IPS-NIHi11 (cell line): ENCODE measurements at places on chromosomes 2 and 18.

GRCh38 chr2:190664240-190664639 lies 15.4 kb downstream of the NAB1 start:
- DNase-seq: no peak

DNA sequence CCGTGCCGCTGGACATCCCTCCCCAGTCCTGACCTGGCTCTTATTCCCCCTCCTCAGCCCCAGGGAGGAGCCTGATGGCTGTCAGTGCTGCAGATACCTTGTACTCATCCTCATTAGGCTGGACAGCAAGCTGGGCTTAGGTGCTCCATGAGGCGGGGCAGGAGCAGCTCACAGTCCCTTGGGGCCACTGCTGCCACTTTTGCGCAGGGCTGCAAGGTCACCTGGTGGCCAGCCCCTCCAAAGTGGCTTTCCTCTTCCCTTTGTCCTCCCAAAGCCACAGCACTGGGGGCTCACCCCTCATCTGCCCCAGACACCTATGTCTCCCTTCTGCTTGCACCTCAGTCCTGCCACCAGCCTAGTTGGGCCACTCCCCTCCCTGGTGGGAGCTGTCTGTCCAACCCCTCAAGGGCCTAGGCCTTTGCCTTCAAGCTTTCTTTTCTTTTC lies 60.8 kb downstream of the FAM168B start:
- DNase-seq: no peak

- DNase-seq: peak; percentile 81
Observed at GRCh38 chr18:8661754-8662559, 43.4 kb upstream of the MTCL1 start.

- no peak for DNase-seq
Observed at GRCh38 chr18:22191923-22192322, 22.5 kb downstream of the GATA6 start.

DNA sequence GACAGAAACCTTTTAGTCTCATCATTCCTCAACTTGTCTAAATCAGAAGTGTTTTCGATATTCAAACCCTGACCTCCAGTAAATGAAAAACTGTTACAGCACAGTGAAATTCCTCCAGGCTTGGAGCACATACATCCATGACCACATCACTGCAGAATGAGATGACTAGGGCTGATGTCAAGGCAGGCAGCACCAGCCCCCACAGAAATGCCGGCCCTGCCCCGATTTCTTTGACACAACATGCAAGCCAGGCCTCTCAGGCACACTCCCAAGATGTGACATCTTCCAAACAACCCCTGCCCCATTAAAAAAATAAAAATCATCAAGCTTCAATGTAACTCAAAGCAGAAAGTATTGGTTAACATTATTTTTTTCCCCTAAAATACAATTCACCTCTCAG lies 103.3 kb downstream of the CTAGE1 start:
- DNase-seq: no peak

DNA sequence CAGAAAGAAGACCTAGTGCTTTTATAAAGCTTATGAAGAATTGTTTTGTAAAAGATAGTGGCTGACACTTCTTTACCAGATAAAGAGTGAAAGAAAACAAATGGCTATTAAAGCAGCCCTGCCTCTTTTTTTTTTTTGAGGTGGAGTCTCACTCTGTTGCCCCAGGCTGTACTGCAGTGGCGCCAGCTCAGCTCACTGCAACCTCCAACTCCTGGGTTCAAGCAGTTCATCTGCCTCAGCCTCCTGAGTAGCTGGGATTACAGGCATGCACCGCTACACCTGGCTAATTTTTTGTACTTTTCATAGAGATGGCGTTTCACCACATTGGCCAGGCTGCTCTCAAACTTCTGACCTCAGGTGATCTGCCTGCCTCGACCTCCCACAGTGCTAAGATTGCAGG lies 12.9 kb downstream of the ARPC2 start:
- DNase-seq: no peak

- DNase-seq: no peak
Observed at GRCh38 chr2:170972296-170973224, 43.5 kb downstream of the GORASP2 start.

DNA sequence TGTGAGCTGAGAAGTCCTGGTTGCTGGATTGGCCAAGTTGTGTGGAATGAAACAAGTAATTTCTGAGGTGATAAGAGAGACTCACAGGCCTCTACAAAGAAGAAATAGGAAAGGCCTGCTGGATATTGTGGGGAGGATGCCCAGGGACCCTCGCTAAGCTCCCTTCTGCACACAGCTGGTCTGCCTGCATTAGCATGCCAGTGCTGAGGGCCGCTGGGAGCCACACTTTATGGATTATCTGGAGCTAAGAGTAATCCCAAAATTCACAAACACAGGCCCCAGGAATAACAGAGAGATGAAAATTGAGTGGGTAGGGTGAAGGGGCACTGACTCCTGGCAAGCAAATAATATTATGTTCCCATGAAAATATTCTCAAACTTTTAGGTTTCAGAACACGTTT lies 114.9 kb upstream of the SIX3 start:
- no peak for DNase-seq

DNA sequence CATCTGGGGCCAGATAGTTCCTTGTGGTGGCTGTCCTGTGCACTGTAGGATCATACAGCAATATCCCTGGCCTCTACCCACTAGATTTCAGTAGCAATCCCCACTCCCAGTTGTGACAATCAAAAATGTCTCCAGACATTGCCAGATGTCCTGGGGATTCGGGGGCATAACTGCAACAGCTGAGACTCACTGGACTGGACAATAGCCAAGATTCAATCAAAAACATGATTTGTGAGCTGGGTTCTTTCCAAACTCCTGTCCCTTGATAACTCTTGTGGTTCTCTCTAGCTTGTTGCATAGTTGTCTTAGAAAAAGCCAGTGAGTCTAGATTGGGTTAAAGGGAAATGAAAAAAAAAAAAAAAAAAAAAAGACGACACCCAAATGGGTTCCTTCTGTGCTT lies 293.4 kb downstream of the CELF4 start:
- DNase-seq: no peak

GRCh38 chr2:188628989-188629752 lies 337.5 kb downstream of the GULP1 start:
- no peak for DNase-seq

GRCh38 chr2:9704600-9704999 lies 73.8 kb upstream of the YWHAQ start:
- DNase-seq: no peak

- DNase-seq: no peak
Observed at GRCh38 chr2:113081488-113082210, 13.9 kb downstream of the IL1F10 start.

DNA sequence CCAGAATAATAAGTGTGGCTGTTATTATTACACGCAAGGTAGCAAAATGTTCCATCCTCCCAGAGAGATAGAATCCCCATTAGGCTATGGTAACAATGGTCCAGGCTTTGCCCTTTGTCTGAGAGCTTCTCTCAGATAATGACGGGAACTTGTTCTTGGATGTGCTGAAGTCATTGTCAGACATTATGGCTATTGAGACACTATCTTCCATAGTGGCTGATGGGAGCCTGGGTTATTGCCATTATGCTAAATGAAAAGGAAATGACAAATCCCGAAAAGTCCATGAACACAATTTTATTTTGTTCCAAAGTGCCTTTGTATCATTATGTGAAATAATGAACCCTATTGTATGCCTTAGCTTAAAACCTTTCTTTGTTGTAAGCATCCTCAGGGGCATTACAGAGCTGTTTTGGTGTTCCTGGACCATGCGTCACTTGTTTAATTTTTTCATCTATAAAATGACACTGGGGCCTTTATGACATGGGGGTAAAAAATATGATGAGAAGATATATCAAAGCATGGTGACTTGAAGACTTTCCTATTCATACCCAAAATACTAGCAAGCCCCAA lies 218.5 kb downstream of the KCNS3 start:
- DNase-seq: no peak

GRCh38 chr2:98253461-98254070 lies 92.7 kb upstream of the CNGA3 start:
- no peak for DNase-seq

GRCh38 chr2:33221046-33221784 lies 255.2 kb upstream of the RASGRP3 start:
- no peak for DNase-seq

DNA sequence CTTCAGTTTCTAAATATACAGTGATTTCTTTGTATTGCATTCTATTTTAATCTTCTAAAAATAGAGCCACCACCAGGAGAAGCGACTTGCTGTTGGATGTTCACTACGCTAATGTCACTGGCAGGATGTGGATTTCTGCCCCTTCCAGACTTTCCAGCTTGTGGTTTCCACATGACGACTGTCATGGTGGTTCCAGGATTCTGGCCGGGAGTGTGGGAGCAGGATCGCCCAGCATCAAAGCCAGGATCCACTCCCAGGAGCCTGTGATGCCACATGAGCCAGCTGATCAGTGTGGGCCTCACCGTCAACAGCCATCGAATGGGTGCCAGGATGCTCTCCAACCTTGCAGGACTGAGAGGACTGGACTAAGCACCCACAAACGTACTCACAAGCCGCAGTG lies 148.8 kb downstream of the HDAC4 start:
- DNase-seq: no peak

DNA sequence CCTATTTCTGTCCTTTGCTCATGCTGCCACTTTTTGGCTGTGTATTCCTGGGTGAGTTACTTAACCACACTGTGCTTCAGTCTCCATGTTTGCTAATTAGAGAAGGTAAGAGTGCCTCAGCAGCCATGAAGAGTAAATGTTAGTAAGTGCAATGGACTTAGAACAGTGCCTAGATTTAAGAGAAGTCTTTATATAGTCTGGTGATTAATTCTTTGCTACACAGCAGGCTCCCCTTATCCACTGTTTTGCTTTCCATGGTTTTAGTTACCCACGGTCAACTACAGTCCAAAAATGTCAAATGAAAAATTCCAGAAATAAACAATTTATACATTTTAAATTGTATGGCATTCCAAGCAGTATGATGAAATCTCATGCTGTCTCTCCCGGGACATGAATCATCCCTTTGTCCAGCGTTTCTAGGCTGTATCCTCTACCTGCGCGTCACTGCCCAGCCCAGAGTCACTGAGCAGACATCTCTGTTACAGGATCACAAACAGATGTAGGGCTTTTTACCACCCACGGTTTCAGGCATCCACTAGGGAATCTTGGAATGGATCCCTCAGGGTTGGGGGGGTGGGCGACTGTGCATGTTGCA lies 91.0 kb downstream of the CTIF start:
- DNase-seq: no peak

DNA sequence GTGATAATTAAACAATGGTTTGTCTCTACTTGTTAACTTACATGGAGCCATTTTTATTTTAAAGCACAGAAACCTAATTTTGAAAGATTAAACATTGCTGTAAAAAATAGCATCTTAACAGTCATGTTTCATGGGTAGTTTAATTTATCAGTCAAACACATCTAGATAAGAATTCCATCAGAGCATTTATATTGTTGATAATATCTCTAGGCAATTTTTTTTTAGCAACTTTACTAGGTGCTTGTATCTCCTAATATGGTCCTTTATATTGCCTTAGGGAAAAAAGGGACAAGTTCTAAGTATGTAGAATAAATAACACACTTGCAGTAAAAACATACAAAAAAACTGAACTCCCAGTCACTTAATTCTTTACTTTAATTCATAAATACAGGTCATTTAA lies 863 bp downstream of the CSRNP3 start:
- no peak for DNase-seq
